NCI-H187 treated with DMSO at 0.1 percent for 48 hours (cell line): ENCODE measurements at places on chromosomes 6 and 20.

- no peak for DNase-seq
These were observed 78.1 kb upstream of the CD93 start for GRCh38 chr20:23164176-23164601.

GRCh38 chr6:151109869-151110575 lies 129.7 kb upstream of the AKAP12 start:
- no peak for DNase-seq

GRCh38 chr6:69976591-69977090 lies 110.3 kb downstream of the COL19A1 start:
- no peak for DNase-seq

DNA sequence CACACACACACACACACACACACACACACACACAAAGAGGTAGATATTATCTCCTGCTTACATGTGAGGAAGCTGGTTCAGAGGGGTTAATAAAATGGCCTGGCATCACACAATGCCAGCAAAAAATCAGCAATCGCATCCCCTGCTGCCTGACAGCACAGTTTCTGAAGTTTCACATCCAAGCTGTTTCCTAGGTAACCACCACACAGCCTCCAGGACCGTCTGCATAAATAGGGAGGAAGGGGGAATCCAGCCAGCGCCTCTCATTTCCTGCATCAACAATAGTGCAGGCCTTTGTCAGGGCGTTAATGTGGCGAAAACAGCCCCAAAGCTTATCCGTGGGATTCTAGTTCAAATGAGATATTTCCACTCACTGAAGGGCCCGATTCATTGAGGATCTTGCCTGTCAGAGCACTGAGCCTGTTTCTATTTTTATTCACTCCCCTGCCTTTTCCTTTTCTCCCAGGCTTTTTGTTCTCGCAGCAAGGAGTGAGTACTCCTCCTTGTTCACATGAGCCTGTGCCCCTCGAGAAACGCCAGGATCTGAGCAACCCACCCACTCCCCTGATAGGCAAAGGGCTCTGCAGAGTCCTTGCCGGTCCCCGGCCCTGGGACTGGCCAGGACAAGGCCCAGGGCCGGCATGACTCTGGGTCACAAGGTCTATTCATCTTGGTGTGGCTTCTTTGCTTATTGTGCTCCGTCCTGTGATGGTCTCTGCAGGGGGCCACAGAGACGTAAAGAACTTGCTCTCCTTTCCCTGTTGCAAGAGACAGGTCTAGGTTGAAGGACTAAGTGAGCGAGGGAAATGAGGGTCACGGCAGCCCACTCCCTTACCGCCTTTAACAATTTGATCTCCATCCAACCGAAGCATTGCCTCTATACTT lies 32.7 kb downstream of the TUBB2B start:
- DNase-seq = no peak

- DNase-seq = no peak
These were observed 187.2 kb upstream of the KCNG1 start for GRCh38 chr20:51210084-51210483.

- no peak for DNase-seq
These were observed 250.5 kb downstream of the ESR1 start for GRCh38 chr6:152057832-152058498.

DNA sequence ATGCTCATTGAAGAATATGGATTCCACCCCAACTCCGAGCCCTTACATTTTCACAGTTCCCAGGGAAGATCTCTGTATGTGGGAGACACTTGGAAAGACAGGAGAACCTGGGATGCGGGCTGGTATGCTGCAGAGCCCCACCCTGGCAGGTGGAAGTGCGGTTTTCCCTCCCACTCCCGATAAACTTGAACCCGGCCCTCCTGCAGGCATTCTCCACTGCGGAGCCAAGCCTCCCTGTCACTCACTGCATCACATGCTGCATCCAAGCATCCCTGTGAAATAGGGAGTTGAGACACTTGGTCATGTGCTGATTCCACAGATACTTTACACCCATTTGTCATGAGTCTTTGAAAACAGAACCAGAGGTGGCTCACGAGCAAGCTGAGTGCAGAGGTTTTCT lies 35.4 kb downstream of the TMEM242 start:
- no peak for DNase-seq

DNA sequence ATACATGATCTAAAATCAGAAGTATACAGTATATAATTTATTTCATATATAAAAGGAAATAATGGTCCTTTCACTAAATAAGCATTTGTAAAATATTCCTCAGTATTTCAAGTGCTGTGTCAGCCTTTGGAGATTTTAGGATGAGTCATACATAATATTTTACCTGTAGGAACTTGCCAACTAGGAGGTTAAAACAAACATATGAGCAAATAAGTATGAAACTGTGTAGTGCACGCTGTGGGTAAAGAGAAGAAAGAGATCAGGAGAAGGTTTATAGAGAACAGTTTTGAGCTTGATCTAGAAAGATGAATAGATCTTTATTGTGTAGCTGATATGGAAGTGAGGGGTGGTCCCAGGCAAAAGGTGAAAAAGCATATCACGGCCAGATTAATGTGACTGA lies 169.9 kb upstream of the RNF217 start:
- no peak for DNase-seq

DNA sequence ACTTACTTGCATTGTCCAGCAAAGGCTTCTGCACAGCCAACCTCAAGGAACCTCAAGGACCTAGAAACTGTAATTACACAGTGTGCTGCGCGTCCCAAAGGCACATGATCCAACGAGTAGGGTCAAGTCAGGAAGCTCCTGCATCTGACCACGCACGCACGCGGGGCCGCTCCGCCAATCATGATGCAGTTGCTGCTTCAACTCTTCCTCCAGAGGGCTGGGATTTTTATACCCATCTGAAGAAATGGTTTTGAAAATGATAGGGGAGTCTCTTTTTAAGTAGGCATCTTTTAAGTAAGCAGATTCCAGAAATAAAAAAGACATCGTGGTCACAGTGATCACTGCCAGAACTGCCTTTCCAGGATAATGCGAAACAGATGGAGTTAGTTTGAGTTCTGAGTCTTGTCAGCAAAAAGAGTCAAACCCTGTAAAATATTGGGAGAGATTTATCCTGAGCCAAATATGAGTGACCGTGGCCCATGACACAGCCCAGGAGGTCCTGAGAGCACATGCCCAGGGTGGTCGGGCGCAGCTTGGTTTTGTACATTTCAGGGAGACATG lies 34.0 kb downstream of the KIF25 start:
- no peak for DNase-seq

GRCh38 chr6:106972500-106972899 lies 2.0 kb downstream of the CD24 start:
- DNase-seq = peak; percentile 36

GRCh38 chr6:158970640-158971275 lies 29.2 kb downstream of the RSPH3 start:
- DNase-seq = no peak

- DNase-seq = no peak
These were observed 21.5 kb downstream of the ACSS1 start for GRCh38 chr20:25036331-25036936.

DNA sequence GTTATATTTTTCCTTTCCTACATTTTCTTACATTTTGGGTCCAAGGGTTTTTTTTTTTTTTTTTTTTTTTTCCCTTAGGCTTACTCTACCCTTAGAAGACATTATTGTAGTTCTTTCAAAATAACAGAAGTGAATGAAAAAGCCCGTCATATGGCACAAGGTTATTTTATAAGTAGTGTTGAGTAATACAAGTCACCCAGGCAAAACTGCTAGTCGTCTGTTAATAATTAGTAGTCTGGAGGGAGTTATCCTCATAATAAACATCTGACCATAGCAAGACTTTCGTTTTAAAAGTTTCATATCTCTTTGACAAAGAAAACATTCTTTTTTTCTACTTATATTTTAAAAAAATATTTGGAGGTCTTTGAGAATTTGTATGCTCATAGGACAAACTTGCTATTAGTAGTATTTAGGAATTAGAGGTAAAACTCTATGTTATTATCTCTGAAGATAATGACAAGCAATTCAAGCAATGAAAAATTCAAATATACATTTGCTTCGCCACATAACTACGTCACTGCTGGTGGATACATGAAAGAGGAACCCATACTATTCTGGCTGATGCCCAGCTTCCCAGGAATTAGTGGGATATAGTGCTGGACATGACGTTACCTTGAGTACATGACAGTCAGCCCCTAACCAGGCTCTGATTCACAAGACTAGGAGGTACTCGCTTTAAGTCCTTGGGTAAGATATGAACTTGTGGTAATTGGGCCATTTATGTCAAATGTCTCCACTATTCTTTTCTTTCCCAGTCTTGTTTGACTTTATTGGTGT lies 532.8 kb downstream of the GRIK2 start:
- DNase-seq = no peak

GRCh38 chr20:17226410-17227218 lies at the start of gene PCSK2:
Gene PCSK2, plus strand, starts transcription at chr20:17227040. Its CDS starts 266 bp downstream, at chr20:17227306.
- peak; percentile 45 for DNase-seq

DNA sequence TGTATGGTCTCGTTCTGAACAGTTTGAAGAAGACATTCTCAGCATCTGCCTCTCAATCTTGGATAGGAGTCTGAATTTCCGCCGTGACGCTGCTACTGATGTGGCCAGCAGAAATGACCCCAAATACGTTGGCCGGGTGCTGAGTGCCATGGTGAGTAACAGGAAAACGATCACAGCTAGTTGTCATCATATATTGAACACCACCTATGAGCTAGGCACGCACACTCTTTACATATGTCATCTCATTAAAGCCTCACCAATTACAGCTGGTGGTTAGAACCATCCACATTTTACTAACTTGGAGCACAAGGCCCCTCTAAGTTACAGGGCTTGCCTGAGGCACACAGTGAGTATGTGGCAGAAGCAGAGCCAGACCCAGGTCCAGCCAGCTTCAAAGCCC lies 17.1 kb downstream of the TGM3 start:
- DNase-seq = no peak

- DNase-seq = no peak
These were observed 292.8 kb downstream of the CLIC5 start for GRCh38 chr6:45722876-45723275.

GRCh38 chr20:53813636-53814035 lies 220.0 kb upstream of the ZNF217 start:
- DNase-seq = no peak

GRCh38 chr6:919500-919899 lies 226.6 kb upstream of the EXOC2 start:
- no peak for DNase-seq

DNA sequence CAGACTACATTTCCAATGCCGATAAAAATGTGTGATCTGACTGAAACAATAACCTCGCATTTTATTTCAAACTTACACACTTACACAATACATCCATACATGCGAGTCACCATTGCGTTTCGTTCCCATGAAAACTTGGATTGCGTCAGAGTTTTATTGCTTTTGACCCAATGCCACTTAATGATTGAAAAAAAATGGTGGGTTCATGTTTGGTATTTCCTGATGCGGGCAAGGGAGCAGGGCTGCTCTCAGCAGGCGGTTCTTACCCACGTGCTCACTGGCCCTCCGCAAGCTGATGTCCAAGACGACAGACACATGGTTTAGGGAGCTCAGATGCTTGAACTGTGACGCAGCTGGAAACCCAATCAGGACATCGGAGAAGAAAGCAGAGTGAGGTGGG lies 281.0 kb upstream of the SULF2 start:
- no peak for DNase-seq

DNA sequence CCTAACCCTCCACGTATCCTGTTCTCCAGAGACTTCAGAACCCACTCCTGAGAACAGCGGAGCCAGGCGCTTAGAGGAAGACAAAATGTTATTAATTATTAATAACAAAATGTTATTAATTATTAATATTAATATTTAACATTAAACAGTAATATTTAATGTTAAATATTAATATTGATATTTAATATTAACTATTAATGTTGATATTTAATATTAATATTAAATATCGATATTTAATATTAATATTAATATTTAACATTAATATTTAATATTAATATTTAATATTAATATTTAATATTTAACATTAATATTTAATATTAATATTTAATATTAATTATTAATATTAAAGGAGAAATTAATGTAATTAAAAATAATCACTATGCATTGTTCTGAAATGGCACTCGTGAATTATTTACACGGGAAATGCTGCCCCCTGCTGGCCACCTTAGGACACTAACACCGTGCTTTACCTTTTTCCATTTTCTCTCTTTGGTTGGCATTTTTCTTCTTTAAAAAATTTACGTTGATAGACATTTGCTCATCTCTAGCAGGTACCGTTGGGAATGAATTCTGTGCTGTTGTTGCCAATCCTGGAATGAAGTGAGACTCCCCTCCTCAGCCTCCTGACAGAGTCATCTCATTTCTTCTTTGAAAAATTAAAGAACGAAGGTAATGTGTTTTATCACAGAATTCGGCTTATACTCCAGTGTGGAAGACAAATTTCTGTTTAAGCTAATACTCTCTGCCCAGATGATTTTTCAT lies 7.5 kb upstream of the GGTLC1 start:
- DNase-seq = no peak

GRCh38 chr6:12296255-12296573 lies 6.1 kb downstream of the EDN1 start:
- DNase-seq = no peak

- no peak for DNase-seq
These were observed 67.2 kb upstream of the KIF25 start for GRCh38 chr6:167930295-167930694.

DNA sequence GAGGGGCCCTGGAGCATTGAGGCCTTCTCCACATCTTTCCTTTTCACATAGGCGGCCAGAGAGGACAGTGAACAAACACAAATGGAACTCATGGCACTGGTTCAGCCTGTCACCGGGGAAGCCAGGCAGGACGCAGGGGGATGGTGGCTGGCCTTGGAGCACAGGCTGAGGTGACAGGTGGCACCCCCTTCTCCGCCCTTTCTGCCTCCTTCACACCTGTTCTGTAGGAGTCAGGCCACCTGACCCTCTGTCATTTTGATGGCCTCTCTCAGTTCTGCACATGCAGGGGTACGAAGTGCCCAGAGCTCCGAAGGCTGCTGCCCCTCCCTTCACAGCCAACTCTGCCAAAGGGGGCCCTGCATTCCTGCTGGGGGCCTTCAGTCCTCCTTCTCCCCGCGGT lies 60.8 kb downstream of the CD40 start:
- DNase-seq = no peak

DNA sequence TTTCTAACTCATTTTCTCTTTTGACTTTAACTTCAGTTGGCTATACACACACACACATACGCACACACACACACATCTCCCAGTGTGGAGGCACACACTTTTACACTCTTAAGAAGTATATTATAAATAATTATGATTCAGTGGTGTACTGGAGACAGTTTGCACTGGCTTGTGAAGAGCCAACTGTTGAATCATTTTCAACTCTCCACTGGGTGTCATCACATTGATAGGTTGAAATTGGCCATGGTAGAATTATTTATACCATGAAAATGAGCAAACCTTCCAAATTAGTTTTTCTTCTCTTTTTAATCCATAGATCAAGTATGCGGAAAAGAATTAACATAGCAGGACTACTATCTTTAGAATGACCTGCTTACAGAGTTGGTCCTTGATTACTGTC lies 407.1 kb downstream of the BMP2 start:
- no peak for DNase-seq

- DNase-seq = no peak
These were observed 15.0 kb downstream of the BLTP3A start for GRCh38 chr6:34806738-34807453.
